Kidney tubule cell (primary cell): ENCODE measurements at places on chromosomes 1 and 21.

- DNase-seq = peak; percentile 60
Measured at GRCh38 chr1:59156526-59157199, 140.2 kb upstream of the FGGY start.

GRCh38 chr1:154186177-154186576, 5.7 kb downstream of the TPM3 start:
- peak; percentile 61 for DNase-seq

- DNase-seq = no peak
Measured at GRCh38 chr1:17673329-17674072, 81.6 kb upstream of the ACTL8 start.

DNA sequence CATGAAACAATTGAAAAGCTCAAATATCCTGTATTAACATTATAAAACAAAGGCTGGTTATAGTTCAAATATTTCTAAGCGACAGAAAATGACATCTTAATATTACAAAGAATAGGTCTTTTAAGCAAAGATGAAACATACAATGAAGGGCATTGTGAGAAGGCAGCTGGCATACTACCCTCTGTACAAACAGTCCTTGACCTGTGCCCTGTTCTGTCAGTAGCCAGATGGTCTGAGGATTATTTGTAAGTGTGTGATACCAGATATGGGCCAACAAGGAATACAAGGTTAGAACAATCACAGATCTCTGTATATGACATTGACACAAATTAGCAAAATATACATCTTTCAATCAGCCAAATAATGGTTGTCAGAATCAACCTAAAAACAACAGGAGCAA, 1350.4 kb downstream of the AMY1C start:
- DNase-seq = no peak

GRCh38 chr1:33319949-33320618, 814 bp downstream of the A3GALT2 start:
- peak; percentile 14 for DNase-seq

GRCh38 chr1:53279296-53280200, 41.2 kb upstream of the MAGOH start:
- no peak for DNase-seq

DNA sequence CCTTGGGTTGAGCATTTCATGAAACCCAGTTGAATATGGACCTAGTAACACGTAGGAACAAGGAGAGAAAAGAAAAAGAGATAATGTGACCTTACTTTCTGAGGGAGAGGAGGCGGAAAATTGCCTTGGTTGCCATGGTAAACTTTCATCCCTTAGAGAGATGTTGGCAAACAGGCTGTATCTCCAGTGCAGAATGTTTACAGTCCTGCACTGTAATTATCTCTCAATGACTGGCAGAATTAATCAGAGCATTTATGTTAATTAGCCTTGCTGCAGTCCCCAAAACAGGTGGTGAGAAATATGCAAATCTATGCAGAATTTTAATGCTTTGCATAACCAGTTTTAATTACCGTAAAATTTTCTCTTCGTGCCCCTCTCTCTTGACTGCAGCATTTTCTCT, 147.3 kb downstream of the CD247 start:
- DNase-seq = no peak

GRCh38 chr21:33696465-33696864, 54.2 kb downstream of the ITSN1 start:
- DNase-seq = no peak

- no peak for DNase-seq
Measured at GRCh38 chr1:22277662-22278061, 134.8 kb upstream of the WNT4 start.

GRCh38 chr21:36008505-36008904, 51.8 kb downstream of the SETD4 start:
- no peak for DNase-seq

DNA sequence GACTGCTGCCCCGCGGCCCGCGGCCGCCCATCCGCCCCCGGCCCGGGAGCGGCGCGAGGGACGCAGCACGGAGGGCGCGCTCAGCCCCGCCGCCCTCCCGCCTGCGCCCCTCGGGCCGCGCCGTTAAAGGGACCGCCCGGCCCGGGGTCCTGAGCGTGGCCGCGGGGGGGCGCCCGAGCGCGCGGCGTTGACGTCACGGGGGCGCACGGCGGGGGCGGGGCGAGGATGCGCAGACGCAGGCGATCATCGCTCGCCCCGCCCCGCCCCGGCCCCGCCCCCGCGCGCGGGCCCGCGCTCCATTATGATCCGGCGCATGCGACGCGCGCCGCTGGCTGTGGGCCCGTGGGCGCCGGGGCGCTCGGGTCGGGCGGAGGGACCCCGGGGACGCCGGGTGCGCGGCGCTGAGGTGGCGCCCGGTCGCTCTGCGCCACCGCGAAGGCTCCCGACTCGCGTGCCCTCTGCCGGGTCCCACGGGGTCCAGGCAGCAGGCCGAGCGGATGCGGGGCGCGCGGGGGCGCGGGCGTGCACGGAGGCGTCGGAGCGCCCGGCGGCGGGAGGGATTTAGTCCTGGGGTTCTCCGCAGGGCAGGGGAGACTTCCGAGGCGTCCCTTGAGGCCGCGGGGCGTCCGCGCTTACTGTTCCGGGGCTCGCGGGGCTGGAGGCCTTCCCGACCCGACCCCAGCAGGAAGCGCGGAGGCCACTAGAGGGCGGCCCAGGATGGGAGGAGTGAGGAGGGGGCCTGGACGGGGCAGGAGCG, at the start of gene DVL1:
DVL1 (minus strand) TSS at position 163 of the 757 bp plus-strand sequence. CDS start 353 bp downstream, outside the sequence.
- peak; percentile 72 for DNase-seq

GRCh38 chr21:41901099-41901498, 22.0 kb upstream of the PRDM15 start:
- DNase-seq = no peak

DNA sequence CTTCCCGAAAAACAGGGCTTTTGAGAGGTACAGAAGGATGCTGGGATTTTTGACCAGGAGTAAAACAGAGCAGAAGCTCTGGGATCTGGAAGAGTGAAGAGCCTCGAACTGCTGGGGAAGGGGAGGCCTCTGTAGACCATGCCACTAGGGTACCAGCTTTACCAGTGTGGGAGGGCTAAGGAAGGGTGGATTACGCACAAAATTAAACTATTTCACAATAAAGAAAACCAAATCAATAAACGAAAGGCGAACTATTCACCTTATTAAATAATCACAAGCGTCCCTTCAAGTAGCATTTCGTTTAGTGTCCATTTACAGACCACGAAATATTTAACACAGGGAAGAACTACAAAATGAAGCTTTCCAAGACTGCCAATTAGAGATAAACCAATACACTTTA, 723 bp downstream of the CZIB start:
- no peak for DNase-seq

GRCh38 chr1:153372571-153372970, 2.9 kb downstream of the S100A12 start:
- DNase-seq = no peak

DNA sequence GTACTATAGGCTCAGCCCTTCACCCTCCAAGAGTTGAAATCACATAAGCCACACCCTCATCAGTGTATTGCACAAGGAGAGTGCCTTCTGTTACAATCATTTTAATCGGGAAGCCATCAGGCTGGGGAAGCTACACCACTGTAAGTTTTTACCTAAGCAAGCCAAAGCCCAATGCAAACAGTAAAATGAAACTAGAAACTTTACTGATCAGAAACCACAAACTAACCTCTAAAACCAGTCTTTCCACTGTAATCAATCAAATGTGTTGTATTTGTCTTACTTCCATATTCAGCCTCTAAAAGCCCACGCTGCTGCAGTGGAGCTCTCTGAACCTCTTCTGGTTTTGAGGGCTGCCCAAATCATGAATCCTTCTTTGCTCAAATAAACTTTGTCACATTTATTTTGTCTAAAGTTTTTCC, 26.2 kb downstream of the CAPN8 start:
- DNase-seq = no peak

GRCh38 chr1:2778220-2778592, 23.3 kb downstream of the TTC34 start:
- no peak for DNase-seq

- DNase-seq = peak; percentile 55
Measured at GRCh38 chr1:24027838-24028468, 47.8 kb upstream of the SRSF10 start.

GRCh38 chr1:7449750-7450149, 321.3 kb upstream of the VAMP3 start:
- no peak for DNase-seq

DNA sequence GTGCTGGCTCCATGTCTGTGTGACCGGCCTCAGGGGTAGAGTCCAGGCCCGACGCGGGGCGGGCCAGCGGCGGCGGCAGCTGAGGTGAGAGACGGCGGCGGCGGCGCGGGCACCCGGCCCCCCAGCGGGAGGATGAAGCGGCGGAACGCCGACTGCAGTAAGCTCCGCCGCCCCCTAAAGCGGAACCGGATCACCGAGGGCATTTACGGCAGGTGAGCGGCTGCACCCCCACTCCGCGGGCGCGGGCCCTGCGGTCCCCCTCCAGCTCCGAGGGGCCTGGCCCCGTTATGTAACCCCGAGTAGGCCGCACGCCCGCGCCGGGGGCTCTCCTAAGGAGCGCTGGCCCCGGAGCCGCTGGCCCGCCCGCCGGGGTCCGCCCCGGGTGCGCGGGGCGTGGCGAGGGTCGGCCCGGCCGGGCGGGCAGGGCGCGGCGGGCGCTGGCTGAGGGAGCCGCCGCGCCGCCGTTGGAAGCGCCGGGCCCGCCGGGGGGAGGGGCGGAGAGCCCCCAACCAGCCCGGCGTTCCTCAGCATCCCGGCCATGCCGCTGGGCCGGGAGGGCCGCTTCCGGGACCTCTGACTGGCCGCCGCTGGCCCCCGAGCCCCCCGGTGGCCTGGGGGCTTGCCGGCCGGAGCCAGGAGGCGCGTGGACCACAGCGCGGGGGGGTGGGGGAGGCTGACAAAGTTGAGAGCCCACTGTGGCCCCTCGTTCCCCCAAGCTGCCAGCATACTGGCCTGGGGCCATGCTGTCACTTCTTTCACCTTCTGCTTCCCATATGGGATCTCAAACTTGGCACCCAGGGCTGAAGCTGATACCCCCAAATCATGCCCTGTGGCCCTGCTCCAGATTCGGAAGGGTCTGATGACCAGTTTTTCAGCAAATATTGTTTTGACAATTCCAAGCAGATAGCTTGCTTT, 527 bp downstream of the MACO1 start:
- no peak for DNase-seq

GRCh38 chr1:83065952-83066727, 932.8 kb downstream of the TTLL7 start:
- DNase-seq = no peak

DNA sequence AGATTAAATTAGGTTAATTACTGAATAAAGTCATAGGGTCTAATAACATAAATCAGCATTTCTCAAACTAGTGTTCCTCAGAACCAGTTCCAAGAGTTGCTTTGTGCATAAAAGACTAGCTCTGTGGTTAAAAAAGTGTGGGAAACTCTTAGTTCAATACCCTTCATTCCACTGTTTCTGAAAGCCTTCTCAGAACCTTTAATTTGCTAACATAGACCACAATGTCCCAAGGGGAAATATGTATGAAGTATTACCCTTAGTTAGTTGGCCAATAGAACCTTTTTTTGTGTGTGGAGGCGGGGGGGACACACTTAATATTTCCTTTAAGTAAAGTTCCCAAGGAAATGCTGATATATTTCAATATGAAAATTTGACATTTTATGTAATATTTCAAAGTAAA, 20.4 kb downstream of the ODF2L start:
- no peak for DNase-seq

DNA sequence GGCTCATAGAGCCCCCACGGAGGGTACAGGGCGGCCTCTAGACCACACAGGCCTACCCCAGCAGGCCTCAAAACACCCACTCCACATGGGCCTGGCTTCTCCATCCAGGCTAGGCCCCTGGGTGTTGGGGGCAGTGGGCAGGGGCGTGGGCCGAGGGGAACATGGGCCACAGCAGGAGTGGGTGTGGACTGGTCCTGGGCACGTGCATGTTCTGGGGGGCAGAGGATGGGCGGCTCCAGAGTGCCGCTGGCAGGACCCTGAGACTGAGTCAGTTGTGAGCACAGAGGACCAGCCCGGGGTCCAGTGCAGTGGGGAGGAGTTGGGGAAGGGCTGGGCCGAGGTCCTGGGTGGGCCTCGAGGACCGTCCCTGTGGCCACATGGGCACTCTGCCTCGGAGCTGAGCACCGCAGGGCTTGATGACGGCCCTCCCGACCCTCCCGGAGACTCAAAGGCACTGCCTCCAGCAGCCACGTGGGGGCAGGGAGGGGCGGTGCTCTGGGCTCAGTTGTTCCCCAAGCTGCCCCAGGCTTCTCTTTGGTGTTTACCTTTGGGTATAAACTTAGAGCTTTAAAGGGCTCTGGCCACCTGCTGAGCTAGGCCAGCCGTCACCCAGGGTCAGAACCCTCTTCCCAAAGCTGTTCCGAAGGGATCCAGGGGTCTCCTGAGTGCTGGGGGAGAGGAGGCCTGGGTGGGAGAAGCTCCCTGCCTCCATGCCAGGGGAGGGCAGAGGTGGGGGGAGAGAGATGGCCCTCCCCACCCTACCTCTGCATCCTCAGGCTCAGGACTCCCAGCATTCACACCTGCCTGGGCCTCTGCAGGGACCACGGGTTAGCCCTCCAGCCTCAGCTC, 79.9 kb downstream of the MORN1 start:
- DNase-seq = peak; percentile 42

DNA sequence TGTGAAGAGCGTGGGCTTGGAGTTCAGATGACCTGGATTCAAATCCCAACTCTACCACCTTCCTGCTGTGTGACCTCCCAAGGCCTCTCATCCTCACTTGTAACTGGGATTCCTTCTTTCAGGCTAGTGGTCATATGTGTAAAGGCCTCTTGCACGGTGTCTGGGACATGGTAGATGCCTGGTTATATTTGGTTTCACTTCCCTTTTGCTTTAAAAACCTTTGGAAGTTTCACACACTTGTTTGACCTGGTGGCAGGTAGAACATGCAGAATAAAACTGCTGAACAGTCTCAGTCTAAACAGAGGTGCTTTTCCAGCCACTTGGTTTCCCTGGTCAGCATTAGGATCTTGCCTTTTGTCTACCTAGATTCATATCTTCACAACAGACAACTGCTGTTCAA, 37.0 kb upstream of the RCAN3 start:
- no peak for DNase-seq

DNA sequence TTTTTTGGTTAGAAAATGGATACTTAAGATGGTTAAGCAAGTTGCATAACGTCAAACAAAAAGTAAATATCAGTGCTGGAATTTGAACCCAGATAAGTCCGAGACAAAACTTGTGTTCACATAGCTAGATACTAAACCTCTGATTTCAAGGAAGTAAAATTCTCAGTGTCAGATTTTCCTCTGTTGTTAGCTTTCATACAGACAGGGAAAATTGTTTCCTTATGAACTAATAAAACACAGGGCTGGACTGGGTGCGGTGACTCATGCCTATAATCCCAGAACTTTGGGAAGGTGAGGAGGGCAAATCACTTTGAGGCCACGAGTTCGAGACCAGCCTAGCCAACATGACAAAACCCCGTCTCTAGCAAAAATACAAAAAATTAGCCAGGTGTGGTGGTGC, 51.3 kb downstream of the PCNX2 start:
- peak; percentile 30 for DNase-seq

GRCh38 chr1:247216261-247216660, 39.6 kb upstream of the VN1R5 start:
- no peak for DNase-seq

GRCh38 chr1:15683345-15684039, 628 bp upstream of the PLEKHM2 start:
- no peak for DNase-seq

DNA sequence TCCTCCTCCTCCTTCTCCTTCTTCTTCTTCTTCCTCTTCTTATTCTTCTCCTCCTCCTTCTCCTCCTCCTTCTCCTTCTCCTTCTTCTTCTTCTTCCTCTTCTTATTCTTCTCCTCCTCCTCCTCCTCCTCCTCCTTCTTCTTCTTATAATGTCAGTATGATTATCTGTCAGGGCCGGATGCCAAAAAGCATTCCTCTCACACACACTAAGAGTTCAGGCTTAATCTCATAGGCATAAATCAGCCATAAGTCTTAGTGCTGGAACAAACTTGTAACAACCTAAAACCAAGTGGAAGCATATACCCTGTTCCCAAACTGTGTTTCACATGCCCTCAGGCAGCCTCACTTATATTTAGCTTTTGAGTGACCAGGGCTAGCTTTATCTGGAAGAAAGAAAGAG, 240.3 kb downstream of the LMX1A start:
- no peak for DNase-seq
